SHP77 (cell line): ENCODE measurements at places on chromosomes 16 and 17.
A peak's percentile ranks its signal among the peaks of the same experiment; 100 is the strongest.

DNA sequence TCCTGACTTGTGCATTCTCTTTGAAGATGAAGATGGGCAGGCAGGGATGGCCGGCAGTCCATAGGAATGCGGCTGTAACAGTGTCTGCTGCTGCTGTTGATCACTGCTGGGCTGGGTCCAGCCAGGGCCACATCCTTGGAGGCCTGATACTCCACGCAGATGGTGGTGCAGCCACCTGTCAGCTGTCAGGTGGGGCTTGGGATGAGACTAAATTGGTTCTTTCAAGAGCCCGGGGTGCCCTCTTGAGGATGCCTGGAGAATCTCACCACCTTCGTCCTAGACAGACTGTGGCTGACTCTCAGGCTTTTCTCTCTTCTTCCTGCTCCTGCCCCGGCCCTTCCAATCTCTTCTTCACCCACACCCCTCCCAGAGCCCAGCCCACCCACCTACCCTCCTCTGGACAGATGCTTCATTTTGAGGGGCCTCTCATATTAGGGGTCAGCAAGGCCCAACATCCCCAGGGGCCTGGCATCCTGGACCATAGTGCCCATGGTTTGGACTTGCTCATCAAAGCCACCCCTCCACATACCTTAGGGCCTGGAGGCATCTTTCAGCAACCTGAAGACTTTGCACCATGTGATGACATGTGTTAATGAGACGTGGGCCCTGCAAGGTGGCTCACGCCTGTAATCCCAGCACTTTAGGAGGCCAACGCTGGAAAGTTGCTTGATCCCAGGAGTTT is 19.1 kb downstream of the OSBPL7 start:
- DNase-seq: peak; percentile 84

GRCh38 chr17:28331891-28332420 is 3.3 kb downstream of the IFT20 start:
- no peak for DNase-seq

DNA sequence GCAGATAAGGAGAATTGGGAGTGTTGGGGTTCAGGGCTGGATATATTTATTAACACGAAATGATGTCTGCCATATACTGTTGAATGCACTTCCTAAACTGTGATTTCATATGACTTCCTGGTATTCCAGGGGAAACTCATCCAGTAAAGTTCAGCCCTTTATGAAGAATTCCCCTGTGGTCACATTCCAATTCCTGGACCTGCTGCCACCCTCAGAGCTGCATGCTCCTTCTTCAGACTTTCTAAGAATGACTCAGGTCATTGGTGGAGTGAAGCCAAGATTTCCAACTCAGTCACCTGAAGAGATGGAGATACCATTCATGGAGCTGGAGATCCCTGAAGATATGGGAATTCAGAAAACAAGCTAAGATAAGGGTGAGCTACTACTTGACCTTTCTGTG is 114.2 kb upstream of the TMEM97 start:
- DNase-seq: no peak

- no peak for DNase-seq
These were observed 13.2 kb upstream of the CLEC18C start for GRCh38 chr16:70160388-70160787.

DNA sequence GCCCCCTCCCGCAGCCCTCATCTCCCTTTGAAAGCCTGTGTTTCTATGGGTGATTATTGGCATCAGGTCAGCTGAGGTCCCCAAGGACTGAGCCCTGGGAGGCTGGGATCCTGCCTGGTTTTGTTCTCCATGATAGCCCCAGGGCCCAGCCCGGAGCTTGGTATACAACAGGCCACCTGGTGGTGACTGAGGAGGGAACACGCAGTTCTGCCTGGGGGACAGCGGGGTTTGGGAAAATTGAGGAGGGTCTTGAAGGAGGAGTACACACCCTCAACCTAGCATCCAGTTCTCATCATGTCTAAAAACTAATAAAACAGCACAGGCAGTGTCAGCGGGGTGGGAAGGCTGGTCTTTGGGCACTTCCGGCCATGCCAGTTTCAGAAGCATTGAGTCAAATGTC is 335.1 kb downstream of the CPPED1 start:
- no peak for DNase-seq

DNA sequence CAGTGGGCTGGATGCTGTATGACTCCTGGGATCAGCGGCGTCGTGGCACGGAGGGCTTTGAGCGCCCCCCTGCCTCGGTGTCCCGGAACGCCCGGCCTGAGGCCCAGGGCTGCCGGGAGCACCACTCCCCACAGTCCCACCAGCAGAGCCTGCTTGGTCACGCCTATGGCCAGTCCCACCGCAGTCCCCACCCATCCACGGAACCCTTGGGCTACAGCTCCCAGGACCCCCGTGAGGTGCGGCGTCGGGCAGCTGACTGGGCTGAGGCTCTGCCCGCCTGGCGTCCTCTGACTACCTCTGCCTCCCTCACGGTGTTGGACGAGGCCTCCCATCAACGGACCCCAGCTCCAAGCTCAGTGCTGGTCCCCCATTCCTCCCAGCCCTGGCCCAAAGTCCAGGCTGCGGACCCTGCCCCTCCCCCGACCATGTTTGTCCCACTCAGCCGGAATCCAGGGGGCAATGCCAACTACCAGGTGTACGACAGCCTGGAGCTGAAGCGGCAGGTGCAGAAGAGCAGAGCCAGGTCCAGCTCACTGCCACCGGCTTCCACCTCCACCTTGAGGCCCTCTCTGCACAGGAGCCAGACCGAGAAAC is 1.6 kb downstream of the SPEM2 start:
- DNase-seq: no peak

GRCh38 chr17:73628642-73629552 is 15.3 kb downstream of the SDK2 start:
- no peak for DNase-seq

DNA sequence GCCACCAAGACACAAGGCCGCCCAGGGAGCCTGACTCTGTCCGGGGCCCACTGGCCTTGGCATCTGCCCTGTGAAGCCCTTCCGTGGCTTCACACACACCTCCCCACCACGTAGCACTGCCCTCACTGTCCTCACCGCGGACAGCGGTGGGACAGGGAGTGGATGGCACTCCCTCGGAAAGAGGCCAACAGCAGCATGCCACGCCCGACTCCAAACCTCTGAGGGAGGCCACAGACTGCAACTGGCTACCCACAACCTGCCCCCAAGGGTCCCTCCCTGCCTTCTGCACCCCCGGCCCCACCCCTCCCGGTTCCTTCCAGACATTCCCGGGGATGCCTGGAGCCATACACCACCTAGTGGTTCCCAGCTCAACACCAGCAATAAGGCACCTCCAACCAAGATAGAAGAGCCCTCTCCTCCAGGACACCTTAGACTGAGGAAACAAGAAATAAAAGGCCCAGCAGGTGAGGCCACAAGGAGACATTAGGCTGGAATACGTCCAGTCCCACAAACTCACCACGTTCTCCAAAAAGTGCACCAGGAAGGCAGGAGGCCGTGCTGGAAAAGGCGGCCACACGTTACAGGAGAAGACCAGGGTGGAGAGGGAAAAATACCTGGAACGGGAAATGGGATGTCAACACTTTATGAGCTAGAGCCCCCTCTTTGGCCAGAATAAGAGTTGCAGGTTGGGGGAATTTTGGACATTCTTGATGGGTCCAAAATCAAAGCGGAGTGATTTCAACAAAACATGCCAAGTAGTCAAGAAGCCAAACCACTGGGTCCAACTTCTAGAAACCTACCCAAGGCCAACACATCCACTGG is 310.0 kb downstream of the SOX9 start:
- DNase-seq: no peak

DNA sequence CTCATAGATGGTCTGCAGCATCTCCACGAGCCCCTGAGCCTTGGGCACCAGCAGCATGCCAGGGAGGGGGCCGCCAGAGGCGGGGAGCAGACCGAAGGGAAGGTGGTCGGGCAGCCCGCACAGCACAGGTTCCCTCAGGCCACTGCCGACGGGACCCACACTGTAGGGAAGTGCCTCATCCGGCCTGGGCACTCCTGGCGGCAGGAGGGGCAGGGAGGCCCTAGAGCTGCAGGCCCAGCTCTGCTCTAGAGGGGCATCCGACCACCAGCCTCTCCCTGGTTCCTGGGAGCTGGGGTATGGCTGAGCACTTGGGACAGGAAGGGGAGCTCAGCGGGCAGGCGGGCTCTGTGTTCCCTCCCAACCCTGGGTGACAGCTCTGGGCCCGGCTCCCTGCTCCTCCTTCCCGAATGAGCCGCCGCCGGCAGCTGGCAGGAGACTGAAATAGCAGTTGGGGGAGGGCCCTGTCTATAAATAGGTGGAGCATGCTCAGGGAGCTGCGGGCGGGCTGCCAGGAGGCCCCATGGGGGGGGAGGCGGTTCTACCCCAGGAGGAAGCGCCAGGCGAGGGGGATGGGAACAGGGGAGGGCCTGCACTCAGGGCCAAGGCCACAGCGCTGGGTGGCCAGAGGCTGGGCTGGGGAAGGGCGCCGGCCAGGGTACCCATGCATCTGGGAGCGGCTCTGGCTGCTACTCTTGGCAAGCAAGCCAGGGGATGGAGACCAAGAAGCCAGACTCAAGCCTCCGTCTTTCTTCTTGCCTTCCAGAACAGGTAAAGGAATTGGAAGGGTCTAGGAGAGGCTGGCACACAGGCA is 12.4 kb downstream of the HDAC5 start:
- DNase-seq: peak; percentile 99

DNA sequence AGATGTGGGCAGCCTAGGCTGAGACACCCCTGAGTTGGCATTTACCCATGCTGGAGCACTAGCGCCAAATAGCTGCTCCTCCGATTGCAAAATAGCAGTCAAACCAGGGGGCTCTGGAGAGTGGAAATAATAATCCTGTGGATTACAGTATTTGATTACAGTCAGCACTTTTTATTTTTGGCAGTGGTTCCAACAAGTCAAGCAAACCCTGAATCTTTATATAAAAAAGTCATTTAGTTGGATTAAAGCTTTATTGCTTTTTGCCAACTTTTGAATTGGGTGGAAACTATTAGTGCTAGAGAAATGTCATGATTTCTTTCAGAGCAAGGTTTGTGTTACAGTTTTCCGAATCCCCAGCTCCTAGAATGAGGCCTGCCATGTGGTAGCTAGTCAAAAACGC is 99.3 kb upstream of the FAM20A start:
- no peak for DNase-seq

- DNase-seq: no peak
These were observed 79.0 kb downstream of the PITPNC1 start for GRCh38 chr17:67456103-67456502.

DNA sequence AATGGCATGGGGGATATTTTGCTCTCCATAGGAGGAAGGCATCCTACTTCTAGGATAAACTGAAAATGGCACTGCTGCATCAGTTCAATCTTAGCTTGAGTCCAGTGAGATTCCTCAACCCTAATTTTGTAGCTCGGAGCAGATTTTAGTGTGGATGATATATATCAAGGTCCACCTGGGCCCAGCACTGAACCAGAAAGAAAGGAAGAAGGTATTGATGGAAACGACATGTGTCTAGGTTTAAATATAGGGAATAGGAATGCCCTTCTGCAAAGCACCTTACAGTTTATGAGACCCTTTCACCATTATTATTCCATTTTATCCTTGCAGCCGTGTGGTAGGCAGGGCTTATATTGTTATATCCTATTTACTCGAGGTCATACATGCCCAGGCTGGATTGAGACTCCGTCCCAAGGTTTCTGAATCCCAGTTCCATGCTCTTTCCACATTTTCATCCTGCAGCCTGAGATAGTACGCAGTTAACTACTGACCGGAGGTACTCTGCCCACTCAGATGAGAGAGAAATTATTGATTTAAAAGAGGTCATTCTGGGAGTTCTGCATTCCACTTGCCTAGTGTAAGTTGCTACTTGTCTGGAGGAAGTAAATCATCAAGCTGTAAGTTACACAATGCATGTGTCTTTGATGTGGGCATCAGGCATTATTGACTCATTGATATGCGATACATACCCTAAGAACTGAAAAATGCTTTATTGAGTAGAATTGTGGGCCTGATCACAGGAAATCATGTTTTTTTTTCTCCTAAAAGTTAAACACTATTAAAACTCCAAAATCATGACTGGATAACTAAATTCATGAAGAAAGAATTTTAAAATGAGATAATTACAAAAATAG is 10.1 kb downstream of the KRT39 start:
- DNase-seq: no peak

- no peak for DNase-seq
These were observed 30.7 kb upstream of the SLC38A10 start for GRCh38 chr17:81325714-81326358.

GRCh38 chr17:33521784-33522183 is 228.7 kb upstream of the ASIC2 start:
- DNase-seq: peak; percentile 35
